ENCODE measurements at places on chromosomes 11 and 22. TPM values are rescaled to one million over a fixed set of nuclear protein-coding genes. Genes with fewer than 3 reads are reported as not detected.

GRCh38 chr11:27395556-27396258 is 32.7 kb upstream of the CCDC34 start:
- no peak for DNase-seq
- peaks cover 20% of the 10 kb centered on the region for H3K4me1 ChIP-seq
- no peak overlapping the region for H3K4me3 ChIP-seq

DNA sequence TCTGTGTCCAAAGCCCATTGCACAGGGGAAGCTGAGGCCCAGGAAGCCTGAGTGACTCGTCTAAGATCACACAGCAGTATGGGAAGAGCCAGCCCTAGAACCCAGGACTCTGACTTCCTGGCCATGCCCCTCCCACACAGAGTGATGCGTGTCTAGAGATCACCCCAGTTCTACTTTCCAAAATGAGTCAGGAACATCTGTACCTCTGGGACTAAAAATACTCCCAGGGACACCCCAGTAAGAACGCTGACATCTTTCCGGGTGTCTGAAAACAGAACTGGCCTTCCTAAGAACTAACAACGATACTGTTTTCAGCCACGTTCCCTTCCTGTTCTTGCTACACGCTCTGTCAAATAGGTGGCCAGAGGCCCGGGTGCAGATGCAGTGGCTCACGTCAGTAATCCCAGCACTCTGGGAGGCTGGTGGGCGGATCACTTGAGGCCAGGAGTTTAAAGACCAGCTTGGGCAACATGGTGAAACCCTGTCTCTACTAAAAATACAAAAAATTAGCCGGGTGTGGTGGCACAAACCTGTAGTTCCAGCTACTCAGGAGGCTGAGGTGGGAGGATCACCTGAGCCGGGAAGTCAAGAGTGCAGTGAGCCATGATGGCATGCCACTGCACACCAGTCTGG is 21.7 kb upstream of the PDGFB start:
- H3K4me3 ChIP-seq = no peak overlapping the region
- H3K27me3 ChIP-seq = no peaks in the 10 kb centered on the region
- no peak overlapping the region for H3K27ac ChIP-seq
- no peak for DNase-seq
- peaks cover 7% of the 10 kb centered on the region for H3K4me1 ChIP-seq

DNA sequence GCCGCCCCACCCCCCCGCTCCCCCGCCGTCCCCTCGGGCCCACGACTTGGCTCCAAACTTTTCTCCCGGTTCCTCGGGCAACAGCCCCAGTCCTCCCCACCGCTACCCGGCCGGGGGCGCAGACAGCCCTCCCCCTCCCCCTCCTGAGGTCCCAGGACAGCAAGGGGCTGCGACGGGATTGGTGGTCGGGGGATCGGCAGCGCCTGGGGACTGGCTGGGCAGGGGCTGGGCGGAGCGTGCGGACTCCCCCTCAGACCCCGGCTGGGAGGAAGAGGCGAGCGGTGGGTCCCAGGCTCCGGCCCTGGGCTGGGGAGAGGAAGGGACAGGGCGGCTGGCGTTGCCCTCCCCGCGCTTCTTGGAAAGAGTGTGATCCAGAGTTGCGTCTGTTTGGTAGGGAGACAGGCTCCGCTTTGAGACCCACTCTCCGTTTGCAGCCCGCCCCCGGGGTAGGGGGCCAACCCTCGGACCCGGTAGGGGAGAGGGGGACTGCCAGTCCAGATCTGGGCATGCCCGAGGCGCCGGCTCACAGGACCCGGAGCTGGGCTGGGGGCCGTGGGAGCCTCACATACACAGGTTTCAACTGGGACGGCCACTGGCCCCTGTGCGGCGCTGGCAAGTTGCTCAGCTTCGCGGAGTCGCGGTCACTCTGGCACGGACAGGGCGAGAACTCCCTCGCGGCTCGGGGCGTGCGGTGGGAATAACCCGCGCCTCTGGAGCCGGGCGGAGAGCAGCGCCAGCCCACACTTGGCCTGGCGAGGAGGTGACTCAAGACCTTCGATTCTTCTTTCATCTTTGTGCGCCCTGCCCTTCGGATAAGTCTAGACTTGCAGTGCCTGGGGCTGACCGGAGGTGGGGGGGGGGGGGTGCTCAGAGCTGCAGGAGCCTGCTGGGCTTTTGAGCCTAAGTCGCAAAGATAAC is 999 bp downstream of the TSKU start:
- no peaks in the 10 kb centered on the region for H3K36me3 ChIP-seq
- peak overlapping the region; percentile 91 for H3K4me3 ChIP-seq
- peak; percentile 91 for DNase-seq
- H3K27ac ChIP-seq = peak overlapping the region; percentile 96
- H3K27me3 ChIP-seq = no peaks in the 10 kb centered on the region

DNA sequence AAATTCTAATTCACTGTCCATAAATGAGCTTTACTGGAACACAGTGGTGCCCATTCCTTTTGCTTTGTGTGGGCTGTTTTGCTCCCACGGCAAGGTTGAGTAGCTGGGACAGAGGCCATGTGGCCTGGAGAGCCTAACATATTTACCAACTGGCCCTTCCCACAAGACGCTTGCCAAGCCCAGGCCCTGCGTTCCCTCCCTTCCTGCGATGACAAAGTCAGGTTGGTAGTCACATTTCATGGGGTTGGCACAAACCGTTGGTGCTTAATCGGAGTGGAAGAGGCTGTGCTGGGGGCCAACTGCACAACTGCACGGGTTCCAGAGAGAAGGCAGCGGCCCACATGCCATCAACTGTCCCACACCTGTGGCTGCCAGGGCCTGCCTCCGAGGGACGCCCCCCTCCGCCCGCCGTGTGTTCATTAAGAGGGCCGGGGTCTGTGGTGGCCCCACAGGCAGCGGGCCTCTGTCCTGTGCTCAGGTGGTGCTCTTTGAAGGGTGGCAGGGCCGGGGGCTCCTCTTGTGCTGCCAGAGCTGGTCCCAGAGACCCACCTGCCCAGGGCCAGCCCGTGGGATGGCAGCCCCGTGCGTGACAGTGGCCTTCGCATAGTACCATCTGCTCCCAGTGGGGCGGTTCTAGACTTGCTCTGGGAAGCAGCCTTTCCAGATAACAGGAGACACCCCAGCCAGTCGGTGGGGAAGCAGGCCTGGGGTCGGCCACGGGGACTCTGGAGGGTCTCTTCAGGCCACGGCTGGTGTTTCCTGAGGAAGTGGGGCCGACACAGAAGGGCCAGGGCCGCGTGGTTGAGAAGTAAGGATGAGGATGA is 81.5 kb upstream of the CLDN5 start:
- DNase-seq = no peak
- H3K27me3 ChIP-seq = no peaks in the 10 kb centered on the region
- peaks cover 11% of the 10 kb centered on the region for H3K4me1 ChIP-seq
- H3K36me3 ChIP-seq = no peaks in the 10 kb centered on the region

- no peaks in the 10 kb centered on the region for H3K36me3 ChIP-seq
- H3K4me3 ChIP-seq = peak overlapping the region; percentile 39
- peaks cover 13% of the 10 kb centered on the region for H3K4me1 ChIP-seq
- DNase-seq = no peak
- H3K27me3 ChIP-seq = peaks cover 15% of the 10 kb centered on the region
- no peak overlapping the region for H3K27ac ChIP-seq
These were observed 15.8 kb downstream of the BLID start for GRCh38 chr11:122100037-122100755.

GRCh38 chr11:130403967-130404366 is 24.4 kb downstream of the ADAMTS8 start:
- no peaks in the 10 kb centered on the region for H3K27me3 ChIP-seq
- H3K36me3 ChIP-seq = 0 out of 2 replicates have a peak, but pooled peaks cover 3% of the 10 kb centered on the region
- peak overlapping the region; percentile 87 for H3K27ac ChIP-seq
- peaks cover 13% of the 10 kb centered on the region for H3K4me1 ChIP-seq
- H3K4me3 ChIP-seq = no peak overlapping the region

DNA sequence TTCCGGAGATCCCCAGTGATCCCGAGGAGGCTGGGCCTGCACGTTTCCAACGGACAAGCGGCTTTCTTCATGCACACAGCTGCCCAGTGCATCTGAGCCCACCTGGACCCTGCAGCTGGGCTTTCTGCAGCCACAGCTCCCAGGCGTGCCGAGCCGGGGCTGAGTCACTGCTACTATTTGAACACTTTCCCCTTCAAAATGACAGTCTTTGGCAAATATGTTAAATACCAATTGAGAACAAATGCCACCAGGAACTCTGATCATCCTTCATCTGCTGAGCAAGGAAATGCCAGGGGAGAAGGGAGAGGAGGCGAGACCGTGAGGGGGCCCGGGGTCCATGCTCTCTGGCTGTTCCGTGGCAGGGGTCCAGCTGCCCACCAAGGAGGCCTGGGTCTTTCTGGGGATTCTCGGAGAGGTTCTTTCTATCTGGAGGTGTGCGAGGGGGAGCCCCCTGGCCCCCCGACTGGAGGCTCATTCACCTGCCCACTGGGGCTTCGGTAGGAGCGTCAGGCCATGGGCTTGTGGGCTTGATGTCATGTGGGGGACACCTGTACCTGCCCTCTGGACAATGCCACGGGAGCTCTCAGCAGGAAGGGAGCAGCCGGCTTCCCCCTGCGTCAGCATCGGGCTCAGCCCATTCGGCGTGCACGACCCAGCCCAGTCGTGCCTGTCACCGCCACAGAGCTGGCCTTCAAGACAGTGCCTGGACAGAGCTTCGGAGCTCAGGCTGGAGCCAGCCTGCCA is 159.6 kb downstream of the CTTN start:
- H3K27ac ChIP-seq = no peak overlapping the region
- H3K27me3 ChIP-seq = no peaks in the 10 kb centered on the region
- DNase-seq = no peak
- no peaks in the 10 kb centered on the region for H3K36me3 ChIP-seq
- H3K4me1 ChIP-seq = no peaks in the 10 kb centered on the region

- no peak overlapping the region for H3K4me3 ChIP-seq
- peaks cover 5% of the 10 kb centered on the region for H3K4me1 ChIP-seq
- peaks cover 6% of the 10 kb centered on the region for H3K36me3 ChIP-seq
These were observed 3.3 kb downstream of the KCTD14 start for GRCh38 chr11:78019808-78020207.

DNA sequence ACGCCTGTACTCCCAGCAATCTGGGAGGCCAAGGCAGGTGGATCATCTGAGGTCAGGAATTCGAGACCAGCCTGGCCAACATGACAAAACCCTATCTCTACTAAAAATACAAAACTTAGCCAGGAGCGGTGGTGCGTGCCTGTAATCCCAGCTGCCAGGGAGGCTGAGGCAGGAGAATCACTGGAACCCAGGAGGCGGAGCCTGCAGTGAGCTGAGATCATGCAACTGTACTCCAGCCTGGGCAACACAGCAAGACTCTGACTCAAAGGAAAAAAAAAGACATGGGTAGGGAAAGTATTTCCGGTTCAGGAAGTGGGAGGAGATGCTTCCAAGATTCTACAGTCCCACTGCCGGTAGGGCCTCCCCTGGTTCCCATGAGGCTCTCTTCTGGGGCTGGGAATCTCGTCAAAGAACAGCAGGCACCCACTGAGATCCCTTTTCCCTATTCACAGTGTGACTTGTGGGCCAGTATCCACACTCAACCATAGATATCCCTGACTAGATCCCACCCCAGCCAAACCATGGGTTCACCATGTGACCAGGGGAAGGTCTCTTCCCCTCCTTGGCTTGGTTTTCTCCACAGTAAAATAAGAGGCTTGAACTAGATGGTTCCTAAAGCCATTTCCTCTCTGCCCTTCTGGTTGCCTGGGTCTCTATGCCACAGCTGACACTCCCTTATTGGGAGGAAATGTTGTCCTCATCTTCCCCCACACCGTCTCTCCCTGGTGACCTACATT is 443.3 kb downstream of the BUD13 start:
- H3K27ac ChIP-seq = no peak overlapping the region
- no peaks in the 10 kb centered on the region for H3K4me1 ChIP-seq
- H3K4me3 ChIP-seq = no peak overlapping the region
- no peak for DNase-seq

DNA sequence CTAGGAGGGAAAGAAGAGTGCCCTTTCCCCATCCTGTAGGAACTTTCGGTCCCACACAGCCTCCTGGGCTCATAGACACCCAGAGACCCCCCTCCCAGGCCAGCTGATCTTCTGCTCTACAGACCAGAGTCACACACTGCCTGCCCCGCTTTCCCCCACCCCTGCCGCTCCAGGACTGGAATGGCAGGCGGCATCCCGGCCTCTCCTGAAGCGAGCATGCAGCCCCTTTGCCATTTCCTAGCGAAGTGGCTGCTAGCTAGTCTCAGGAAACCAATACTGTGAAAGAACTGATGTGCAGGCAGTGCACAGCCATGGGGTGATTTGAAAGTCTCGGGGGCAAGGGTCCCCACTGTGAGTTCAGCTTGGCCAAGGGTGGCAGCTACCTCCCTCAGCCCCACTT is 8.3 kb downstream of the PICK1 start:
- no peaks in the 10 kb centered on the region for H3K4me1 ChIP-seq
- no peak for DNase-seq
- no peak overlapping the region for H3K4me3 ChIP-seq
- H3K27me3 ChIP-seq = no peaks in the 10 kb centered on the region

DNA sequence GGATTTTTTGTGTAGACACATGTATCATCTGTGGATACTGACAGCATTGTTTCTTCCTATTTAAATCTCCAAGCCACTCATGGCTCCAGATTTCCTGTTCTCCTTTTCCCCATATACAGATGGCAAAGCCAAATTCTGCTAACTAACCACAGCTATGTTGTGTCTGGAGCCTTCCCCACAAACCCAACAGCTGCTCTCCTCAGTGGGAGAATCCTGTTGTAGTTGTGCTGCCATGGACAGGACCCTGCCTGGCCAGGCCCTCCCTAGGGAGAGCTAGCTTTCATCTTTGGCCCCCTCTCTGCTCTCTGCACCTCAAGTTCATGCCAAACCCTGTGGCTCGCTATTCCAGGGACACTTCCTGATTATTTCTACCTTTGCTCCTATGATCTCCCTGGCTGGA is 106.4 kb upstream of the CCDC90B start:
- DNase-seq = no peak
- H3K27ac ChIP-seq = no peak overlapping the region
- no peaks in the 10 kb centered on the region for H3K4me1 ChIP-seq
- no peak overlapping the region for H3K4me3 ChIP-seq

DNA sequence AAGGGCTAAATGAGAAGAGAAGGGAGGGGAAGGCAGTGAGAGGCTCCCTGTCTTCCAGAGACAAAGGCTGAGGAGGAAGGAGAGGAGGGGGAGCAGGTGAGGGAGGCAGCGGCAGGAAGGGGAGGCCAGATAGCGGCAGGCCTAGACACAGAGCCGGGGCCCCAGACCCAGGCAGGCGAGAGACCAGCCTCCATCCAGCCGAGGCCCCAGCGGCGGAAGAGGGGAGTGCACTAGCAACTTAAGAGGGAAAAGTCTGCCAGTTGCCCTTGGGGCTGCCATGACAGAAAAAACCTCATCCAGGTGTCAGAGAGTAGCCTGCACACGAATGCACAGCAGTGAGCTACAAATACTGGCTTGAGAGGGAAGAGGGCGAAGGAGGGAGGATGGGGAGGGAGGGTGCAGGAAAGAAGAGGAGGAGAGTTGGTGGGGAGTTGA is 46.7 kb downstream of the IGLL1 start:
- H3K36me3 ChIP-seq = no peaks in the 10 kb centered on the region
- H3K27ac ChIP-seq = no peak overlapping the region
- peak; percentile 53 for DNase-seq
- peaks cover 4% of the 10 kb centered on the region for H3K27me3 ChIP-seq
- no peak overlapping the region for H3K4me3 ChIP-seq
- peaks cover 32% of the 10 kb centered on the region for H3K4me1 ChIP-seq

- H3K27me3 ChIP-seq = no peaks in the 10 kb centered on the region
- no peak for DNase-seq
- no peaks in the 10 kb centered on the region for H3K36me3 ChIP-seq
These were observed 15.4 kb upstream of the DDX6 start for GRCh38 chr11:118806400-118806799.

The HSPB2 gene
- 0.86 TPM for polyA plus RNA-seq

The YPEL1 gene
- polyA plus RNA-seq = 6.0 TPM

The ART1 gene
- not detected for polyA plus RNA-seq

The NLRP6 gene
- not detected for polyA plus RNA-seq

The CASTOR1 gene
- polyA plus RNA-seq = 36.0 TPM

The TPBGL gene
- polyA plus RNA-seq = 0.25 TPM

The F2 gene
- polyA plus RNA-seq = 0.11 TPM

The KCNK4 gene
- polyA plus RNA-seq = not detected
